ENCODE measurements at places on chromosomes 5 and 9.

GRCh38 chr5:64566310-64566916 is 60.6 kb downstream of the RGS7BP start:
- no peak for DNase-seq

GRCh38 chr5:113487416-113487780 is 855 bp downstream of the MCC start:
- no peak for DNase-seq

GRCh38 chr9:131503626-131504465 is 1.1 kb downstream of the POMT1 start:
- DNase-seq: no peak

GRCh38 chr9:16728137-16728508 is 142.3 kb downstream of the BNC2 start:
- DNase-seq: no peak

DNA sequence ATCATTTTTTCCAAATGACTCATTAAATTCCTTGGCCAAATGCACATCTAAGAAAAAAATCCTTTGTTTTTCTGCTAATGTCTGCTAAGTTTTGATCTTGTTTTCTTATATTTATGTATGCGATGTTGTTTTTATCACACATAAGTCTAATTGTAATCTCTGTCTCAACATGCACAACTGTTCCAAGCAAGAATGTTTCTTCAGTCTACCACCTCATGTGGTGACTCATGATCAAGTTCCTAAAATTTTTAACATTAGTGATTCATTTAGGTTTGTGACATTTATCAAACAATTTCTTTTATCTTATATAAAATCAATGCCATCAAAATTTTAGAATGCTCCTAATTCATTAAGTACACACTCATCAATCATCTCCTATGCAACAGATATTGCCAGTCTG is 763.9 kb upstream of the FAM174A start:
- no peak for DNase-seq

- no peak for DNase-seq
Measured at GRCh38 chr5:87765009-87765408, 352.3 kb upstream of the CCNH start.

- DNase-seq: peak; percentile 96
Measured at GRCh38 chr9:18007621-18008020, 428.8 kb downstream of the SH3GL2 start.

GRCh38 chr5:123455095-123455494 is 31.9 kb upstream of the CEP120 start:
- no peak for DNase-seq

DNA sequence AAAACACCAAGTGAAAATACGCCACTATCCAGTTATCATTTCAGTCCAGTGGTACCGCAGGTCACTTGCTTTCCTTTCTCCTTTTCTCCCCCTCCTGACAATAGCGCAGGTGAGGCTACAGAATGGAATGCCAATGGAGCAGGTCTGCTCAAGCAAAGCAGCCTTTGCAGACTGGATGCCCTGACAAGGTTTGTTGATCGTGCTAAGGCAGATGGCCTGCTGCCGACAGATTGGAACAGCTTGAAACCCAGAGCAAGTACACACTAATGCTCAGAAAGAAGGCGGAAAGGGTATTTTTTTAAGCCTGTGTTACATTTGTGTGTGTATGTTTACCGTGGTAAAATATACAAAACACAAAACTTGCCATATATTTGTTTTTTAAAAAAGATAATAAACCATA is 19.4 kb downstream of the SPACA9 start:
- DNase-seq: no peak
